ENCODE measurements at places on chromosomes 2 and 18.

DNA sequence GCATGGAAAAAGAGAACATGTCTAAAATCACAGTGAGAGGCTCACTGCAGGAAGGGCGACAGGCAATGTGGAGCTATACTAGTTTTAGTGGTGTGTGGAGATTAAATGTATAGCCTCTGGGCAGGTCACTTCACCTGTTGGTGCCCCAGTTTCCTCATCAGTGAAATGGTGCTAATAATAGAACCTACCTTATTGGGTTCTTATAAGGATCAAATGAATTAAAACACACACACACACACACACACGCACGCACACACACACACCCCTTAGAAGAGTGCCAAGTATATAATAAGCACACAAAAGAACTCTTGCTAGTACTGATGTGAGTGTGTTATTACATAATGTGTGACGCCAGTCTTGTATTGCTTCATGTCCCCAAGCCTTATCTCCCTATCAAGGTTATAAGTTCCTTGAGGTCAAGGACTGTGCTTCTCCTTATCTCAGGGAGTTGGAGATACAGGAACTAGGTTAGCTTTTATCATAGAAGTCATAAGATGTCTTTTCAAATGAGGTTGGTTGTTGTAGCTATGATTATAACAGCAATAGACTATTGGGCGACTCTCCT lies 98.0 kb upstream of the CXCR4 start:
- DNase-seq = no peak

- DNase-seq = no peak
These were observed 346.9 kb downstream of the DYSF start for GRCh38 chr2:71800106-71800809.

- DNase-seq = peak; percentile 48
These were observed 38.7 kb downstream of the PKDCC start for GRCh38 chr2:42086500-42086953.

- no peak for DNase-seq
These were observed 34.1 kb downstream of the NHEJ1 start for GRCh38 chr2:219126555-219126954.

GRCh38 chr2:171102802-171103201 lies 57.9 kb downstream of the TLK1 start:
- DNase-seq = no peak

GRCh38 chr18:44830581-44830980 lies 149.9 kb downstream of the SETBP1 start:
- DNase-seq = no peak

- no peak for DNase-seq
These were observed 31.0 kb downstream of the STRADB start for GRCh38 chr2:201482543-201482942.

DNA sequence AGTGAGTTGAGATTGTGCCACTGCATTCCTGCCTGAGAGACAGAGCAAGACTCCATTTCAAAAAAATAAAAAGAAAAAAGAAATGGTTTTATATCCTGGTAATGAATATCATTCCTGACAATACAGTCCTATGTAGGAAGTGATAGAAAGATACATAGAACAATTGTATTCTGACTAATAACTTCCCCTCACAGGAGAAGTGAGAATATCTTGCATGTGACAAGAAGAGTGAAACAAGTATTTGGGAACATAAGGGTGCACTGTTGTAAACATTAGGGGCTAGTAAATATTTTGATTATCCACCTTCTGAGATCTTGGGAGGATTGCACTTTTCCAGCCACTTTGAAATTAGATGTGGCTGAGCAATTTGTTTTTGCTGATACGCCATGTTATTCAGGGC lies 40.7 kb downstream of the KLHL14 start:
- no peak for DNase-seq

- no peak for DNase-seq
These were observed 122.9 kb upstream of the GATA6 start for GRCh38 chr18:22046473-22046872.

- DNase-seq = no peak
These were observed 60.0 kb downstream of the SDC1 start for GRCh38 chr2:20164734-20165478.

GRCh38 chr2:166803373-166804000 lies 84.8 kb upstream of the XIRP2 start:
- DNase-seq = no peak

DNA sequence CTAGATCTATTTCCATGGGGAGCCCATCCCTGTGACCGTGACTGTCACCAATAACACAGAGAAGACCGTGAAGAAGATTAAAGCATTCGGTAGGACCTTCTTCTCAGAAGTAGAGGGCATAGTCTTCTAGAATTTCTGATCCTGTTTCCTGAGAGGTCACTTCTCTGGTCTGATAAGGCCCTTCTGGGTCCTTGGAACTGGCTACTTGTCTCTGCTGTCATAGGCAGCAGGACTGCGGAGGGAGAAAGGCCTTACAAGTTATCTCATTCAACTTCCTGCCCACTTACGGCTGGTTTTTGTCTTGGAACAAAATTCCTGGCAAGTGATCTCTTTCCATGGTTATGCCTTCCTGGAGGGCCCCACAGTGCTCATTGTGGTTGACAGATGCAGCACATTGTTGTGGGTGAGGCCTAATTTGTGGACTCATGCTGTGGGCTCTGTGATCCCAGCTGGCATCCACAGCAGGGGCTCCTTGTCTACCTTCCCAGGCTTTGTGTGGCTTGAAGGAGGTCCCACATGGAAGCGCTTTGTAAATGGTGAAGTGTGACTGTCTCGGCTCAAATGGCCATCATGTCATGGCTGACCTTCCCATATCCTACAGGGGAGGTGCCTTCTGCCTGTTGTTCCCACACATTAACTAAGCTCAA lies 22.0 kb downstream of the SAG start:
- no peak for DNase-seq

Measured in HFFc6 (cell line).